ENCODE measurements at places on chromosomes 12 and 14. TPM values are rescaled to one million over a fixed set of nuclear protein-coding genes. Genes with fewer than 3 reads are reported as not detected.
A peak's percentile ranks its signal among the peaks of the same experiment; 100 is the strongest.

- peak; percentile 23 for DNase-seq
These were observed 11.3 kb downstream of the CACNA1C start for GRCh38 chr12:2064071-2064507.

PCED1B gene
- total RNA-seq = 117 TPM

PNN gene
- 106 TPM for total RNA-seq

DNA sequence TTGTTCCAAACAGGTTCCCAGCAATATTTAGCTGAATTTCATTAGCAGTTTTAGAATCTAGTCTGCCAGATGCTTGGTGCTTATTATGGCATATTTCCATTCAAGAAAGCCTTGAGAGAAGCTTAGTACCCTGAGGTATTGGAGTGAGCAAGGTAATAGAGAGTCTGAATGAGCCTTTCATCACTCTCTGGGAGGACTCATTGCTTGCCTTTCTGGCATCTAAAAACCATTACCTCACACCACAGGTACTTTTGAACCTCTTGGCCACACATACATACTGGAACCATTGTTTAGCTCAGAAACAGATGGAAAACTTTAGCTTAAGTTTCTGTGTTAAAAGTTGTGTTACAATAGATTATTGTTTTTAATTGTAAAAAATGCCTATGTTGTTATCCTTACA lies 27.4 kb upstream of the KCNH3 start:
- DNase-seq = no peak

KCNC2 gene
- total RNA-seq = not detected

GRCh38 chr14:32914391-32914790 lies 24.3 kb upstream of the NPAS3 start:
- no peak for DNase-seq

DNA sequence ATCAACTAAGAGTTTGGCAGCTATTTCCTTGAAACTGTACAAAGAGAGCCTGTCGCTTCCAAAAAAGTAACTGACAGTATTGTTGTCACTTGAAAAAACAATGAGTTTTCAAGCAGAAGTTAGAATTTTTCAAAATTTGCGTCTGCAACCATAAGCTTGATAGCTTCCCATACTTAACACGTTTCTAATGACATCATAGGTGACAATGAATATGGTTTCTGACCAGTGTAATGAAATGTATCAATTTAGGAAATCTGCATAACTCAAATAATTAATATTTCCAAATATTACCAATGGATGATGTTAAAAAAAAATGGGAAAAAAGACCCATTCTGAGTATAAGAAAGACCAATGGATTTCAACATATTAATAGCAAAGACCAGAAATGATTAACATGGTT lies 165.4 kb upstream of the CRY1 start:
- DNase-seq = no peak

- no peak for DNase-seq
These were observed 23.1 kb downstream of the XRCC3 start for GRCh38 chr14:103692159-103692558.
